Nucleus accumbens (tissue), 56 donors: ENCODE measurements at places on chromosomes 13 and 19.

DNA sequence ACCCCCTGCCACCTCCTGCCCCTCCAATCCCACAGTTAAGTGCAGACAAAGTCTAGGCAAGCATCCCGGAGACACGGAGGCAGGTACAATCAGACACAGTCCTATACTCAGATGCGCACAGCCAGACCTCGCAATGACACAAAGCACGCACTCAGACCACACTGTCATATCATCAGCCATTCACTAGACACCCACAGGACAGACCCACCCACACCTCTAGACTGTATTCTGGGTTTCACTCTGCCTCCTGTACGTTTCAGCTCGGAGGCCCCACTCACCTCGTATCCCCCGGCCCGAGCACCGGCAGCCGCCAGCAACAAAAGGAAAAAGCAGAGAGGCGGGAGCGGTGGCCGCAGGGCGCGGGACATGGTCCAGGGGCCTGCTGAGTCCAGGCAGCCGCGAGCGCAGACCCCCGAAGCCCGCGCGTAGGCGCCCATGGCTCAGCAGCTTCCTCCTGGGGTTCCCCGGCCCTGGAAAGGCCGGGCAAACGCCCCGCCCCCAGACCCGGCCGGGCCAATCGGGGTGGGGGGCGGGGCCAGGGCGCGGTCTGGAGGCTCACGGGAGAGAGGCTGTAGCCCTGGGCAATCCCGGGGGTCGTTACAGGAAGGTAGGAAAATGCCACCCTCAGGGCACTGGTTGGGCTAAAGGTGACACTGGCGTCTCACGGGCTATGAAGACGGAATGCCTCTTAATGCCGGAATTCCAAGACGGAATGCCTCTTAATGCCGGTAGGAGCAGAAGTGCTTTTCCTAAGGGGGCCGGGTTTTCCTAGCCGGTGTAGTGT lies at the start of the genes MAN2B1 and WDR83:
Gene MAN2B1 (minus strand): TSS at position 478 of the 784 bp plus-strand sequence. CDS start 41 bp downstream, at position 437.
Gene WDR83 (plus strand): TSS at position 543 of the 784 bp plus-strand sequence. CDS start 2,984 bp downstream, outside the sequence.
- DNase-seq, result peak; percentile 82

DNA sequence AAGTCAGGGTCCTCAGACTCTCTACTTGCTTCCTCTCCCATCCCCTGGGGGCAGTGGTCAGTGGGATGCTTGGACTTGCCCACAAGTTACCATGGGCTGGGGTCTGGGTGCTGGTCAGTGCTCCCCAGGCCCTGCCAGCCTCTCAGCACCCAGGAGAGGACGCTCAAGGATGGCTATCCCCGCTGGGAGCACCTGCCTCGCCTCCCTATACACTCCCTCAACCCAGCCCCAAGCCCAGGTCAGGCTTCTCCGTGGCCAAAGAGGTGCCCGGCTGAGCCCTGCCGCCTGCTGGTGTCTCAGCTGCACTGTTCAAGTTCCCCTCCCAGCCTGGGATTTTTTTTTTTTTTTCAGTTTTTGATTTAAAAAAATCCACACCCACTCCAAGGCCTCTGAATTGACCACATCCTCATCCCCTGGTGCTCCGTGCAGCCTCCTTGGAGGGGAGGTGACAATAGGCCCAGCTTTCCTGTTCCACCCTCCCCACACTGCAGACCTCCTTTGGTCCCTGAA lies 10.8 kb downstream of the F2RL3 start:
- no peak for DNase-seq

- DNase-seq, result peak; percentile 19
Observed at GRCh38 chr19:46413262-46414031, at the start of gene CCDC8. CCDC8 (minus strand) TSS chr19:46413564; CDS start chr19:46412810, 754 bp downstream.

DNA sequence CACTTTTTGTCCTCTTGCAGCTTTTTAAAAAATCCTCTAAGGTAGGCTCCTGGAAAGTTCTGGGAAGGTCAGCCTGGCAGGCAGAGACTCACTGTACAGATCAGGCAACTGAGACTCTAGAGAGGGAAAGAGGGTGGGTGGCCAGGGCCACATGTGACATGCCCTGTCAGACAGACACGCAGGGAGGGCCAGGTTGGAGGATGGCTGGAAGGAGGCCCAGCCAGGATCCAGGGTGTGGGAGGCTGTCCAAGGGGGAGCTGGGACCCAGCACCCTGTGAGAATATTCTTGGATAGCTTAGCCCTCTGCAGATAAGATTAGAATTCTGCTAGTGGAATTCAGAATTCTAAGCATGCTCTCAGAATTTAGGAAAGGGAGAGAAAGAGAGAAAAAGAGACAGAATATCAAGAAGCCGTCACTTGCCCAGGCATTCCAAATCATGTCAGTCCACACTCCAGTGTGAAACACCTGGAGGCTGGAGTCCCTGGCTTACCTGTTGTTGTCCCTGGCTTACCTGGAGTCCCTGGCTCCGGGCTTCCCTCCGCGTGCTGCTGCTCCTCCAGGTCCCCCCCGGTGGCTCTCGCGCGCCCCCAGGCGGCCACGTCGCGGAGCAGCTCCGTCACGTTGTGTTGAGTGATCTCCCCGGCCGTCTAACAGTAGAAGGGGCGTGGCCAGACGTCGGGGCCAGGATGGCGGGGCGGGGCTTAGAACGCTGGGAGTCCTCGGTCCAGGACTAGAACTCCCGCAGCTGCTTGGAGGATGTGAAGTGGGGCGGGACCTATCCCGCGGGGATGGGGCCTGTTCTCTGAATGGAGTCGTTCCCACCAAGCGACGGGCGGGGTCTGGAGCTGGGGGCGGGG lies 2.8 kb upstream of the TNNI3 start:
- no peak for DNase-seq

DNA sequence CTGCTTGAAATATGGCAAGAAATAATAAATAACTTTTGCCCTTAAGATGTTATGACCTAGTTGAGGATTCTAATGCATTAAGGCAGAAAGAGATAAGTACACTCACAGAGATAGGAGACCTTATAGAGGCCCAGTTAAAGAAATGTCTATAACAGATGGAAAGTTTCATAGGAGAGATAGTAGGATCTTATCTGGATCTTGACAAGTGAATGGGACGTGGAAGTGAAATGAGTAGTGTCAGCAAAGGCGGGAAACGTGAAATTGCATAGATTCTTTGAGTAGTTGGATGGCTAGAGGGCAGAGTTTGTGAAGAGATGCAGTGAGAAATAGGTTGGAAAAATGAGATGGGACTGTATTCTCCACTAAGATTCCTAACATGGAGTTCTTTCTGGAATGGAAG lies 71.2 kb downstream of the HS6ST3 start:
- DNase-seq, result no peak

DNA sequence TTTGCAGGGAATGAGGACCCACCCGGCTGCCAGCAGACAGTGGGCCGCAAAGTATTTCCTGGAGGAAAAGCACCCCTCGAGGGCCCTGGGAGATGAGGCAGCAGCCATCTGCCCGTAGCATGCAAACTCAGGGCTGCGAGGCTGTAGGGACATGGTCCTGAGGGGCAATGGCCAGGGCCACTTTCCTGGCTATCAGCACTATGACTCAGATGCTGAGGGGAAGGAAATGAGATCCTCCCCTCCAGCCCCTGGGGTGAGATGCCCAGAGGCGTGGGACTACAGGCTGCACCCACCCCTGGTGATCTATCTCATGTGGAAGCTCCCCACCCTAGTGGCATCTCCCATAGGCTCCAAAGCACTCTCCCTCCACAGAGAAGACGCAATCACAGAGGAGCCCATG lies 80.1 kb downstream of the SLC7A1 start:
- no peak for DNase-seq

DNA sequence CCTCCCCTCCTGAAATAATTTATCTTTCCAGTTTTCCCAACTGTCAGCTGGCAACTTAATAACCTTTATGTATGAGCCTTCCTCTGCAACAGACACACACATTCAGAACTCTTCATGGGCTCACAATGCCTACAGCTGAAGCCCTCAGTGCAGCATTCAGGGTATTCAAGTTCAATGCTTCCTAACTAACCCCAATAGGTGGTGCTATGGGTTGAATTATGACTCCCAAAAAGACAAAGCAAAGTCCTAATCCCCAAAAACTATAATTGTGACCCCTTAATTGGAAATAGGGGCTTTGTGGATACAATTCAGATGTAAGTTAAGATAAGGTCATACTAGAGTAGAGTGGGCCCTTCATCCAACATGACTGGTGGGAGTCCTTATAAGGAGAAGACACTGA lies 202.2 kb downstream of the SUCLA2 start:
- no peak for DNase-seq

DNA sequence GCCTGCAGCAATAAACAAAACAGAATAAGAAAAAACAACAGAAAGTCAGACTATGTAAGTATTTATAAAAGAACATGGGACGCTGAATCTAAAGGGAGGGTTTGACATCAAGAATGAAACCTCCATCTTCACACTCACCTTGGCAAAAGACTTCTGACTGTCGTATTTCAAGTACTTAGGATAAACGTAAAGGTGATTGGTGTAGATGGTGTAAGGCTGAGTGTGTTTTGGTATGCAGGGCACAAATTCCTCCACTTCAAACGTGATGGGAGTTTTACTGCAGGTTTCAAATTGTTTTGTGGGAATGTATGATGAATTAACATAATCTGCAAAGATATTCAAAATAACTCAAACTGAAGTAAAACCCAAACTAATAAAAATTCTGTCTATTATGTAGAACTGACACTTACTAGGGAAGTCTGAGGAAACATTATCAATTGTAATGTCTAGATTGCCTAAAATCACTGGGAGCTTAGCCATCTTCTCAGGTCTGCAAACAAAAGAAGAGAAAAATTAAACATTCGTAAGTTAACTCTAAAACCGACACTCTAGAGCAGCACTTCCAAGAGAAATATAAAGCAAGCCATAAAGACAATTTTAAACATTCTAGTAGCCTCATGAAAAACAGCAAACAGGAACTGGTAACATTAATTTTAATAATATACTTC lies 89.5 kb downstream of the DOCK9 start:
- DNase-seq, result no peak

- DNase-seq, result no peak
Observed at GRCh38 chr19:48556163-48556562, 4.2 kb downstream of the SULT2B1 start.

DNA sequence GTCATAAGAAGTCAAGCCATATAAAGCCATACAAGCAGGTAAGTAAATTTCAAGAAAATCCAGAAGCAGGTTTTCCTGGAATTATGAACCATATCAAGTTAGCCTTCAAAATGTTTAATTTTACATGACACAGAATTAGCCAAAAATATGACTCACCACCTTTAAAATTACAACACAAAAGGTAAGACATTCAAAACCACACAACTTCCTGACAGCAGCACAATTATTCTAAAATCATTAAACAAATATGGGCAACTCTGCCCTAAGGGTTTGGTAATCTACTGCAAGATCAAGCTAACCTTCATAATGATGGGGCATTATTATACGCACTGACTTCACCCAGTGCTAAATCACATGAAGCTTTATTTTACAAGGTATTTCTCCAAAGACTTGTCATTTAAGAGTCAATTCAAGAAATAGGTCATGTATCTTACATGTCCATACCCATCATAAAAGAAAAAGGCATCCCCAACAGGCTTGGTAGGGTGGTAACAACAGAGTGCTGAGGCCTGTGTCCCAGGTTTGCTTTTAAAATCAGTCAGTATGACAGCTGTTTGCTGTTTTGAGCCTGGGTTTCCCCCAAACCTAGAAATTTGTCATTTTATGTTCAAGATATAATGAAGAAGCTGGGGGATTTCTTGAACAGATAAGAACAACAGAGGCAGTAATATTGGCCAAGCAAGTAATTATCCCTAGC lies 15.2 kb downstream of the RCBTB1 start:
- DNase-seq, result no peak
